ENCODE measurements at places on chromosomes 4 and X.

- H3K36me3 ChIP-seq, result no peaks in the 10 kb centered on the region
- no peak for DNase-seq
- H3K4me1 ChIP-seq, result no peaks in the 10 kb centered on the region
- H3K27ac ChIP-seq, result no peak overlapping the region
- no peak overlapping the region for H3K4me3 ChIP-seq
- no peaks in the 10 kb centered on the region for H3K27me3 ChIP-seq
These were observed 181.7 kb downstream of the FRMPD4 start for GRCh38 chrX:12319992-12320391.

- no peaks in the 10 kb centered on the region for H3K4me1 ChIP-seq
- no peak for DNase-seq
- H3K4me3 ChIP-seq, result no peak overlapping the region
- H3K27me3 ChIP-seq, result no peaks in the 10 kb centered on the region
- no peak overlapping the region for H3K27ac ChIP-seq
These were observed 31.4 kb downstream of the GC start for GRCh38 chr4:71752383-71753042.

GRCh38 chrX:15737190-15737958 lies 696 bp upstream of the CA5B start:
- no peaks in the 10 kb centered on the region for H3K4me1 ChIP-seq
- H3K36me3 ChIP-seq, result no peaks in the 10 kb centered on the region
- DNase-seq, result no peak
- H3K4me3 ChIP-seq, result peak overlapping the region; percentile 21

- no peaks in the 10 kb centered on the region for H3K27me3 ChIP-seq
- H3K4me1 ChIP-seq, result no peaks in the 10 kb centered on the region
- H3K27ac ChIP-seq, result no peak overlapping the region
- no peak overlapping the region for H3K4me3 ChIP-seq
- no peaks in the 10 kb centered on the region for H3K36me3 ChIP-seq
- DNase-seq, result peak; percentile 2
These were observed 591 bp upstream of the NWD2 start for GRCh38 chr4:37243722-37244582.

GRCh38 chr4:53767482-53767881 lies 176.2 kb upstream of the LNX1 start:
- H3K4me1 ChIP-seq, result no peaks in the 10 kb centered on the region
- H3K36me3 ChIP-seq, result no peaks in the 10 kb centered on the region
- no peak overlapping the region for H3K27ac ChIP-seq
- DNase-seq, result no peak
- H3K4me3 ChIP-seq, result no peak overlapping the region

DNA sequence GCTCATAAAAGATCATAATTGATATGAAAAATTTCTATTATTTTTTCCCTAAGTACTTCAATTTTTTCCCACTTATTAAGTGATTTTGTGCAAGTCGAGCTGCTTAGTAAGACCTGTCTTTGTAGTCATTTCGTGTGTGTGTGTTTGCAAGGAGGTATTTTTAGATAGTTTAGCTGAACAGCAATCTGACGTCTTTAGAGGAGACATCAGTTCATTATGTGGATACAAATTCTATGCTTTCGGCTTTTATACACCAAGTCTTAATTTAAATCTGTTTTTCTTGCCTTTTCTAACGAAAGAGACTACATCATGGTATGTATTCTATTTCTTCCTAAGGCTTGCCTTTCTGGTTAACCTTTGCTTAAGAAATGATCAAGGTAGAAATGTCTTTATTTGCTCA lies 179.4 kb downstream of the RAPGEF2 start:
- DNase-seq, result no peak
- H3K36me3 ChIP-seq, result no peaks in the 10 kb centered on the region
- H3K27me3 ChIP-seq, result no peaks in the 10 kb centered on the region
- H3K4me1 ChIP-seq, result peaks cover 43% of the 10 kb centered on the region
- peak overlapping the region; percentile 22 for H3K27ac ChIP-seq

DNA sequence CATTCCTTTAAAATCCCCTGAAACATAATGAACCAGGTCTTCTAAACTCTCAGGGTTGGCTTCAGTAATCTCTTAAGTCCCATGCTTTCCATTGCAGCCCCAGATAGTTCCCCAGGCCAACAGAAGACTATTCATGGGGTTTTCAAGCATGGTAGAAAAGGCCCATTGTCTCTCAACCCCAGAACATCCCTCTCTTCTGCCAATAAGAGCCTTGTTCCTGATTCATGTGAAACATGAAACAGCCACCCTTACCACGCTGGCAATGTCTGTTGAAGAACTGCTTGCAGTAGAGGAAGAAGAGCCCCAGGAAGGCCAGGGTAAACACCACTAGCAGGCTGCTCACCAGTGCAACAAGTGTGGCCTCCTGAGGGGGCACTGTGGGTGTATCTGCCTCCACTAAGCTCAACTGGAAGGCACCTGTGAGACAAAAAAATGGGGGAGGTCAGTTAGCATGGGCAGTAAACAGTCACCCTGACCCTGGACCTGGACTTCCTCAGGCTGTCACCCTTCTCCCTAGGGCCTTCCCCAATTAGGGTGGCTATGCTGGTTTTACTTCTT lies 36.4 kb downstream of the EDA2R start:
- no peaks in the 10 kb centered on the region for H3K4me1 ChIP-seq
- no peaks in the 10 kb centered on the region for H3K27me3 ChIP-seq
- H3K36me3 ChIP-seq, result no peaks in the 10 kb centered on the region
- no peak for DNase-seq
- no peak overlapping the region for H3K4me3 ChIP-seq

- no peaks in the 10 kb centered on the region for H3K36me3 ChIP-seq
- DNase-seq, result no peak
- H3K4me3 ChIP-seq, result no peak overlapping the region
- H3K27ac ChIP-seq, result no peak overlapping the region
- no peaks in the 10 kb centered on the region for H3K27me3 ChIP-seq
These were observed 44.7 kb downstream of the TMEM150C start for GRCh38 chr4:82517043-82517442.

- H3K36me3 ChIP-seq, result no peaks in the 10 kb centered on the region
- no peak for DNase-seq
- H3K4me1 ChIP-seq, result no peaks in the 10 kb centered on the region
These were observed 345.2 kb upstream of the GRID2 start for GRCh38 chr4:91958596-91958995.

GRCh38 chr4:39286263-39286662 lies 79.9 kb downstream of the RFC1 start:
- H3K27me3 ChIP-seq, result no peaks in the 10 kb centered on the region
- DNase-seq, result no peak
- no peak overlapping the region for H3K4me3 ChIP-seq
- no peaks in the 10 kb centered on the region for H3K36me3 ChIP-seq
- no peaks in the 10 kb centered on the region for H3K4me1 ChIP-seq
- H3K27ac ChIP-seq, result no peak overlapping the region
